ENCODE measurements at places on chromosomes 11 and 22.
A peak's percentile ranks its signal among the peaks of the same experiment; 100 is the strongest.

GRCh38 chr11:6419009-6419631 is at the start of gene APBB1:
Gene APBB1 (minus strand): TSS chr11:6419094. CDS start chr11:6411347, 7,747 bp downstream.
- DNase-seq: peak; percentile 67

- no peak for DNase-seq
Observed at GRCh38 chr11:73965076-73965763, 14.4 kb downstream of the DNAJB13 start.

DNA sequence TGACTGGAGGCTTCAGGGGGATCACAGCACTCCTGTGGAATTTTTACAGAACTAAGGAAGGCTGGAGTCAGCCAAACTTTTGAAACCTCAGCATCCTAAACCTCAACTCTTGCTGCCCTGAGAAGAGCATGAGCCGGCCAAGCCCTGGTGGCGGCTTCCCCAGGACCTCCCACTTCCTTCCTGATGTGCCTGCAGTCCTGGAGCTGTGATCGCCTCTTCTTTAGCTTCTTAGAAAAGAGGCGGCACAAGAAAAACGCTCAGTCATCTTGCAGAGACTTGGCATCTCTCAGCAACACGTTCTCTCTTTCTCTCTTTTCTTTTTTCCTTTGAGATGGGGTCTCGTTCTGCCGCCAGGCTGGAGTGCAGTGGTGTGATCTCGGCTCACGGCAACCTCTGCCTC is 40.4 kb upstream of the AMPD3 start:
- DNase-seq: no peak

GRCh38 chr11:35185696-35186095 is 46.7 kb downstream of the CD44 start:
- DNase-seq: no peak

GRCh38 chr11:12512826-12513395 is 135.5 kb downstream of the PARVA start:
- no peak for DNase-seq

DNA sequence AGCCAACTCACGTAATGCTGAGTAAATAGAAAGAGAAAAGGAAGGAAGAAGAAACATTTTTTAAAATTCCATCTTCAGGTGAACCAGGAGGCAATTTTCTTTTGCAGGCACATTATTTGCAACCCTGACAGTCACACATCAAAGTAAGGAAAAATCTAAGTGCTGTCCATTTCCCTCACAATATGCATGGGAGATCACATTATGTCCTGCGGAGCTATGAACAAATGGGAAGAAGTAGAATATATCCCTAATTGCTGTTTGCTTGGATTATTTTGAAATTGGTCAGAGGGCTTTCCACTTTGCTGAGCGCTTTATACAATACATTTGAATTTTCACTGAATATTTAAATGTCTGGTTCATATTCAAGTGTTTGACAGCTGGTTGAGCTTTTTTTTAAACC is 133.8 kb upstream of the API5 start:
- DNase-seq: no peak

DNA sequence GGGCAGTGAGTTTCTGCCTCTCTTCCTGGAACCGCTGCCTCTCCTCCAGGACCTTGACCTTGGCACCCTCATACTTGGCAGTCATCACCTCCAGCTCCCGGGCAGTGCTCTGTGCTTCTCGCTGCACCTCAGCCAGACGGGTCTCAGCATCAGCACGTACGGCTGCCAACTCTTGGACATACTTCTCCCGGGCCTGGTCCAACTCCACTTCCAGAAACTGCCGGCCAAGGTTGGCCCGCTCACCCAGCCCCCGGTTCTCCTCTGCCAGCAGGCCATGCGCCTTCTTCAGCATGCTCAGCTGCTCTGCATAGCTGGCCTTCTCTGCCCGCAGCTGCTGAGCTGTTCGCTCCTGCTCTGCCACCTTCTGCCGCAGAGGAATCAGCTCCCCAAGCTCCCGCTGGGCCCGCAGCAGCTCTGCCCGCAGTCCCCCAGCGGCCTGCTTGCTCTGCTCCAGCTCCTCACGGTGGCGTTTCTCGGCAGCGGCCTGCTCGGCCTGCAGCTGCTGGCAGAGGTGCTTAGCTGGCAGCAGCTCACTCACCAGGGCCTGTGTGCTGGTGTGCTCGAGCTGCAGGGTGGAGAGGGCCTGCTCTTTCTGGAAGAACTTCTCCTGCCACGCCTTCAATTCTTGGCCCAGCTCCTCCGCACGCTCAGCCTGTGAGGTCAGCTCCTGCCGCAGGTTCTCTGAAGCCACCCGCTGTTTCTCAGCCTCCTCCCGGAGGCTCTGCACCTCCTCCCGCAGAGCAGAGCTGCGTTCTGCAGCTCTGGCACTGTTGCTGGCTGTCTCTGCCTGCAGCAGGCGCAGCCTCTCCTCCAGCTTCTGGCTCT is 14.4 kb downstream of the IL18BP start:
- DNase-seq: no peak

- no peak for DNase-seq
Observed at GRCh38 chr22:32465661-32466060, 1.4 kb upstream of the BPIFC start.

GRCh38 chr22:24878969-24879368 is 67.5 kb downstream of the LHFPL7 start:
- no peak for DNase-seq

GRCh38 chr11:110286298-110287040 is 9.9 kb downstream of the RDX start:
- no peak for DNase-seq

DNA sequence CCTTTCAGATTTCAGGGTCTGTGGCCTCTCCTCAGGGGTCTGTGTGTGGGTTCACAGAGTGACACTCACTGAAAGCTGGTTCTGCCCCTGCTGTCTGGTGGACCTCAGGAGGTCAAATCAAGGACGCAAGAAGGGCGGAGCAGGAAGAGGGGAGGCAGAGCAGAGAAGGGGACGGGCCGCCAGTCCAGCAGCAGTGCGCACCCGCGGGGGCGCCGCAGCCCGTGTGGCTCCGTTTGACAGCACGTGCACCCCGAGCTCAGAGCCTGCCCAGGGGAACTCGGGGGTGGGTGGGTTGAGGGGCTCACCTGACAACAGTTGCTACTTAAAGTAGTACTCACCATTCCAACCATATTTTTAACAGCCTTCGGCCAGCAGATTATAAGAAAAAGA is 71.4 kb upstream of the PITPNB start:
- DNase-seq: no peak

- DNase-seq: no peak
Observed at GRCh38 chr11:69915151-69915500, 95.9 kb upstream of the FGF3 start.

- DNase-seq: no peak
Observed at GRCh38 chr22:29689206-29689879, 30.5 kb upstream of the CABP7 start.

DNA sequence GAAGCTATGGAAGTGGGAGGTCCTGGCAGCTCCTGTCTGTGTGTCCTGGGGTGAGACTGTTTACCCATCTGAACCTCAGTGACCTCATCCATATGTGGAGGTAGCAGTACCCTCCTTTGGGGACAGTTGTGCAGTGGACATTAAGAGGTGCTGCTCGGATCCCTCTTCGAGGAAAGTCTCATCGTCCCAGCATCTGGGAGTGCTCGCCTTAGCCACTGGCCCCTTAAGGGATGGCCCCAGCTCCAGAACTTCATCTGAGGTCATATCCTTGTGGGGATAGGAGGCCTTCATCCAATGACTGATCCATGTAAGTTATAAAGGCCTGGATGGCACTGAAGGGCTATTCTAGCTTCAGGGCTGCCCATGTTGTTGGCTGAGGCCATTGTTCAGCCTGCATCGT is 538.1 kb downstream of the MIAT start:
- no peak for DNase-seq

DNA sequence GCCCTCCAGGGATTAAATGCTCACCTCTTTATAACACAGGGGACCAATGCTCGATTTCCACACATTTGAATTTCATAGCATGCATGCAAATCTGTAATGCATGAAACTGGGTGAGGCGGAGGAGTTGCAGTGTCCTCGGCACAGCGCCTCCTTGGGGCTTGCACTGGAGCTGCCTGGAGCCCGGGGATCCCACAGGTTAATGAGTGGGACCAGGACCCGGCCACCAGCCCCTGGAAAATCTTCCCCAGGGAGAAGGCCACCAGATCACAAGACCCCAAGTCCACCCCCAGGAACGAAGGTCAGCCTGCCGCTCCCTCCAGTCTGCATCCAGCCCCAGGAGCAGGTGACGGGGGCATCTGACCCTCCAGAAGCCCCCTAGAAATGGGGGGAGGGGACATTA is 119.1 kb downstream of the MN1 start:
- DNase-seq: no peak

- DNase-seq: no peak
Observed at GRCh38 chr11:94046796-94047195, 25.6 kb downstream of the HEPHL1 start.

GRCh38 chr11:83284501-83285150 is 1.5 kb downstream of the CCDC90B start:
- DNase-seq: no peak

- DNase-seq: no peak
Observed at GRCh38 chr11:59151761-59152160, 9.1 kb downstream of the FAM111A start.

DNA sequence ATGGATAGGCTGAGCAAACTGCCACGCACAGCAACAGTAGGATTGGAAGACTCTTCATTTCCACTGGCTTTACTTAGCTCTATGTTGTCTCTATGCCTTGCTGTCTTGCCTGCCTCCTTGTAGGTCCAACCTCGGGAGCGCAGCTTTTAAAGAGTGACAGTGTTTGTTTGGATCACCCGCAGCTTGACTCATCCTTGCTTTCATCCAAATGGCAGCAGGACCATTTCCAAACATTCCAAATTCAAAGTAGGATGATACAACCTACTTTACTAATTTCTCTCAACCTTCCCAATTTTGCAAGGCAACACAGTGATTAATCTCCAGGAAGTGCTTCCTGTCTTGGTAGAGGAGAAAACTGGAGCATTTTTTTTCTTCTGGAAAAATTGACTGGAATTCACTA is at the start of gene MMP3:
Gene MMP3, minus strand, starts transcription at position 121 of the 400 bp plus-strand sequence. Its CDS starts 63 bp downstream, at position 58.
- DNase-seq: no peak

- DNase-seq: no peak
Observed at GRCh38 chr11:46003572-46003971, 81.1 kb downstream of the LARGE2 start.

GRCh38 chr11:130909650-130910049 is 6.6 kb downstream of the SNX19 start:
- no peak for DNase-seq

GRCh38 chr11:24312464-24313238 is 184.2 kb upstream of the LUZP2 start:
- no peak for DNase-seq

DNA sequence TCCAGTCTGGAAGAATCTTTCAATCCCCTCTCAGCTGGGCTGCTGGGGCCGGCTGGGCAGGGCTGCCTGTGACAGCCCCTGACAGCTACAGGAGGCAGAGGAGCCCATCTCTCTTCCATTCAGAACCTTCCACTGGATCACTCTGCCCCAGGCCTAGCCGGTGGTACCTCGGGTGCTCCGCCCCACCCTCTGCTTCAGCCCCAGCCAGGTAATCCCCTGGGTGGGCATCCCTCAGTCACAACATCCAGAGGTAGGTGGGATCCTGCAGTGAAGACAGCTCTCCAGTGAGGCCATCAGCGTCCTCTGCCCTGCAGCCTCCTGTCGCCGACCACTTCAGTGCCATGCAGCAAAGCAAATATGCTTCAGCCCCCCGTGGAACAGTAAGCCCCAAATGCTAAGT is 223.7 kb downstream of the DSCAML1 start:
- DNase-seq: no peak

GRCh38 chr11:47132981-47133380 is 43.7 kb downstream of the ARFGAP2 start:
- DNase-seq: no peak

GRCh38 chr11:3920148-3920852 is 64.8 kb downstream of the STIM1 start:
- DNase-seq: no peak

DNA sequence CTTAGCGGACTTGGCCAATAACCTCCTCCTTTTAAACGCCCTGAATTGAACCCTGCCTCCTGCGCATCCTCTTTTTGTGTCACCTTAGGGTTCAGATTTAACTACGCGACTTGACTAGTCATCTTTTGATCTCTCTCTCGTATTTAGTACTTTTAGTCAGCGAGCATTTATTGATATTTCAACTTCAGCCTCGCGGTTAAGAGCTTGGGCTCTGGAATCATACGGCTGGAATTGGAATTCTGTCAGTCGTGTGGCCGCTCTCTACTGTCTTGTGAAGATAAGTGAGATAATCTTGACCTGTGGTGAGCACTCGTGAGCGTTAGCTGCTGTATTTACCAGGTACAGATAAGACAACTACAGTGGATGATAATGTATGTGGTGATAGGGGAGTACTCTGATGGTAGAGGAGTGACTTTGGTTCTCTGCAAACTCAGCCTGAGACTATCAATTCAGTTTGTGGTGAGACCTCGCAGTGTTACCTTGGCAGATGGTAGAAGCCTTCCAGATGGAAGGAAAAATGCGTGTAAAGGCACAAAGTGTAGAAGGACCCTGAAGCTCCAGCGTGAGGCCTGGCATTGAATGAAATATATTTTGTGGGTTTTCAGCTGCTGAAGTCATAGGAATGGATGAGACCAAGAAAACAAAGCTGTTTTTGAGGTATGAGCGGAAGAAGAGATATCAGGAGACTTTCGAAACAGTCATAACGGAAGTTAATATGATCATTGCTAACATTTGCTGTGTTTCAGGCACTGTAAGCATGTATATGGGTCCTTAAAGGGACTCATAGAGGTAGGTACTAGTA is 682 bp downstream of the ATM start:
- peak; percentile 27 for DNase-seq

DNA sequence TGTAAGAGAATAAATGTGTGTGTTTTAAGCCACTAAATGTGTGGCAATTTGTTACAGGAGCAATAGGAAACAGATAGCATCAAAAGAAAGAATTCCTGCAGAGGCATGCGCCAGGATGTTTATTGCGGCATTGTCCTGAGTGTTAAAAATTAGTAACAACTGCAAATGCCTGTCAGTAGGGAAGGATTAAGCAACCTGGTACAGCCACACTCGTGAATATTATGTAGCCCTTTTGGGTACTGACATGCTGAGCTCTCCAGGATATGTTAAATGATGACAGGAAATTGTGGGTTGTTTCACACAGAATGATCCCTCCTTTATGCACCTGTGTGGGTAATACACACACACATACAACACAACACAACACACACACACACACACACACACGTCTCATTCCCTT is 69.7 kb upstream of the MYOD1 start:
- DNase-seq: no peak

- no peak for DNase-seq
Observed at GRCh38 chr22:43476341-43476740, 64.5 kb downstream of the MPPED1 start.

DNA sequence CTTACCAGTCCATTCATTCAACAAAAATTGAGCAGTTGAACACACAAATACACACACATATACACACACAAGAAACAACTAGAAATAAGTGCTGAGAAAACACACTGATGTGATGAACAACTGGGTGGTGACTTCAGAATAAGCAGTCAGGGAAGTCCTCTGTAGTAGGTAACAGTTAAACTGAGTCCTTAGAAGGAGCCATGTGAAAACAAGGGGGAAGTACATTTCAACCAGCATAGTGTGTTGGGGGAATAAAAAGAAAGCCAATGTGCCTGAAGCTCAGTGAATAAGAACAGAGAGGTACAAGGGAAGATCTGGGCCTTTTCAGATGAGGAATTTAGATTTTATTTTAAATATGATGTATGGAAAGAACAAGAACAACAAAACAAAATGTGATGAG is 6.8 kb upstream of the TMEM123 start:
- DNase-seq: no peak

Data from memory B cell (primary cell).